ENCODE measurements at places on chromosomes 13 and 19. TPM values are rescaled to one million over a fixed set of nuclear protein-coding genes. Genes with fewer than 3 reads are reported as not detected.

The ASPDH gene
- total RNA-seq = not detected

The C19orf85 gene
- not detected for total RNA-seq

The UGGT2 gene
- total RNA-seq = 12.2 TPM

The SIGLEC9 gene
- not detected for total RNA-seq

The ZNF69 gene
- 2.7 TPM for total RNA-seq

The DCT gene
- not detected for total RNA-seq

The ZNF225 gene
- 1.6 TPM for total RNA-seq

The CCL25 gene
- not detected for total RNA-seq

The STOML3 gene
- total RNA-seq = not detected

The ZNF296 gene
- total RNA-seq = 0.52 TPM

The ADGRE3 gene
- not detected for total RNA-seq

The ZNF112 gene
- total RNA-seq = 1.9 TPM

The AKAP11 gene
- total RNA-seq = 5.2 TPM

The CDX2 gene
- 0.62 TPM for total RNA-seq

The SPTBN4 gene
- 0.81 TPM for total RNA-seq

The C3 gene
- 13.3 TPM for total RNA-seq

The ZNF784 gene
- total RNA-seq = 18.0 TPM

The RAX2 gene
- total RNA-seq = not detected

The DENND1C gene
- total RNA-seq = not detected

The KLK7 gene
- 0.23 TPM for total RNA-seq

The CALR3 gene
- not detected for total RNA-seq

The TBC1D4 gene
- total RNA-seq = 22.3 TPM

The CGB1 gene
- total RNA-seq = not detected

The VSTM2B gene
- total RNA-seq = not detected

The ZBTB32 gene
- not detected for total RNA-seq

The IGFLR1 gene
- total RNA-seq = 9.3 TPM

The TRIM28 gene
- total RNA-seq = 1,169 TPM

The OR7G3 gene
- total RNA-seq = not detected

The LRRC63 gene
- total RNA-seq = 0.26 TPM

The KIR2DL3 gene
- total RNA-seq = not detected

The RGCC gene
- 2.6 TPM for total RNA-seq

The ZNF845 gene
- 4.4 TPM for total RNA-seq

The KIR3DL2 gene
- total RNA-seq = not detected

The SIGLEC12 gene
- not detected for total RNA-seq

The ZNF723 gene
- not detected for total RNA-seq

The YJEFN3 gene
- 8.1 TPM for total RNA-seq

The SIAH3 gene
- total RNA-seq = not detected

The PCDH20 gene
- 0.62 TPM for total RNA-seq

The PNMA8A gene
- not detected for total RNA-seq

The ZNF66 gene
- total RNA-seq = 0.44 TPM

The KIR2DL4 gene
- total RNA-seq = not detected

The PRR22 gene
- 5.6 TPM for total RNA-seq

The ZNF264 gene
- 44.1 TPM for total RNA-seq

The ATXN8OS gene
- total RNA-seq = not detected

The MEDAG gene
- total RNA-seq = not detected

The THSD1 gene
- total RNA-seq = 1.0 TPM

The FAM124A gene
- 1.1 TPM for total RNA-seq

The LPAR6 gene
- total RNA-seq = 3.6 TPM

The LRFN3 gene
- total RNA-seq = 4.8 TPM

The CEACAM1 gene
- 0.95 TPM for total RNA-seq

The POU4F1 gene
- total RNA-seq = not detected

The ZNF83 gene
- total RNA-seq = 45.4 TPM

The NCAN gene
- 0.15 TPM for total RNA-seq

The SULT2A1 gene
- total RNA-seq = not detected

The RASAL3 gene
- total RNA-seq = not detected

The APOE gene
- 3.6 TPM for total RNA-seq

Data from PC-3 (cell line).